IPS DF 19.7 (cell line): ENCODE measurements at places on chromosomes 5 and 9.

GRCh38 chr9:93033531-93033930 lies 25.0 kb upstream of the SUSD3 start:
- DNase-seq, result no peak

DNA sequence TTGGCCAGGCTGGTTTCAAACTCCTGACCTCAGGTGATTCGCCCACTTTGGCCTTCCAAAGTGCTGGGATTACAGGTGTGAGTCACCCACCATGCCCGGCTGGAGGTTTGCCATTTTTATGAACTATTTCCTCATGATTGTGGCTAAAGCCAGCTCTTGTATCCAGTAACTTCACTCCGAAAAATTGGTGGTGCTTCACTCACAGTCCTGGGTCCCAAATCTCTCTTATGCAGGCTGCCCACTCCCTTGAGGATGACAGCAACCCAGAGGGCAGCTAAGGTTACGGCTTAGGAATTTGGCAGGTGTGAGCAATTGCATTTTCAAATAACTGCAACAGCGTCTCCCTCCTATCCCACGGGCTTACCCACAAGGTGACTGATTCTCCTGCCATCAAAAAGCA lies 23.4 kb upstream of the FUBP3 start:
- no peak for DNase-seq

DNA sequence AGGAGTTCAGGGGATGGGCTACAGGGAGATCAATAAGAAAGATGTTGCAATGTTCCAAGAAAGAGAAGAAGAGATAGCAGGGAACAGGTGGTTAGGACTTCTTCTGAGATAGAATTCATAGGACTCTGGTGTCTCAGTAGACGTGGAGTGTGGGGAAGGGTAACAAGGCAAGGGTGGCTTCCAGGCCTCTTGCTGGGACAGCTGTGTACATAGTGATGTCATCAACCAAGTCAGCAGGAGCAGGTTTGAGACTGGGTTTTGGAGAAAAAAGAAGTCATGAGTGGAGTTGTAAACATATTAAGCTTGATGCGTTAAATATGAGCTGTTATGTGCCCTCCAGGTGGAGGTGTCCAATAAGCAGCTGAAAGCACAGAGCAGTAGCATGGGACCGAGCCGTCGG lies 211.8 kb upstream of the RASEF start:
- DNase-seq, result no peak

GRCh38 chr9:4563105-4563504 lies 72.8 kb downstream of the SLC1A1 start:
- no peak for DNase-seq

DNA sequence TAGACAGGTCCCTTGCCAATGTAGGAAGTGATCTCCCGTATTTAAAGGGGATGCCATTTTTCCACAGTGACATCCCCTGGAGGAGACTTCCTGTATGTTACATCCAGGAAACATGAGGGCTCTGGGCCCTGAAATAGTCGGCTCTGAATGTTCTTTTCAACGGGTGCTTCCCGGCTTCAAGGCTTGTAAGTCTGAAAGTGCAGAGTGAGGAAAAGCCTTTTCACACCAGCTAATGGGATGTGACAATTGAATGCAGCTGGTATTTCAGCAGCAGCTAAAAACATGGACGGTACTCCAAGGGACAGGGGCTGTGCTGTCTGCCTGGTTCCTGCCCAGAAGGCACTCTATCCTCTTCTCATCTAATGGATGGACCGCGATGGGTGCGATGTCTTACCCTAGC lies 1.4 kb downstream of the IL9 start:
- no peak for DNase-seq

GRCh38 chr5:40882291-40882690 lies 27.0 kb upstream of the C7 start:
- DNase-seq, result no peak

DNA sequence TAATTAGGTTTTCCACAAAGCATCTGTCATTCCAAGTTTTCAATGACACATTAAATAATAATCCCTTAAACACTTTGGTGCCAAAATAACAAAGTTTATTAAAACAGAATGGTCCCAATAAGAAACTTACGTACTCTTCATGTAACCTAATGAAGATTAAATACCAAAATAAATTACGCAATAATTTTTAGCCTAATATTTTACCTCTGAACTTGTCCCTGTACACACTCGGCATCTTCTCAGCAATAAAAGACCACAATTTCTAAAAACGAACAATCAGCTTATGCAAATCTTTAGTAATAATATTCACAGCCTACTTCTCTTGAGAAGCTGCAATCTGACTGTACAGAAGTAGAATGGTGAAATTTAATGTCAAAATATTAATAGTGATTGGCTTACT lies 163.6 kb downstream of the ZDHHC21 start:
- no peak for DNase-seq

DNA sequence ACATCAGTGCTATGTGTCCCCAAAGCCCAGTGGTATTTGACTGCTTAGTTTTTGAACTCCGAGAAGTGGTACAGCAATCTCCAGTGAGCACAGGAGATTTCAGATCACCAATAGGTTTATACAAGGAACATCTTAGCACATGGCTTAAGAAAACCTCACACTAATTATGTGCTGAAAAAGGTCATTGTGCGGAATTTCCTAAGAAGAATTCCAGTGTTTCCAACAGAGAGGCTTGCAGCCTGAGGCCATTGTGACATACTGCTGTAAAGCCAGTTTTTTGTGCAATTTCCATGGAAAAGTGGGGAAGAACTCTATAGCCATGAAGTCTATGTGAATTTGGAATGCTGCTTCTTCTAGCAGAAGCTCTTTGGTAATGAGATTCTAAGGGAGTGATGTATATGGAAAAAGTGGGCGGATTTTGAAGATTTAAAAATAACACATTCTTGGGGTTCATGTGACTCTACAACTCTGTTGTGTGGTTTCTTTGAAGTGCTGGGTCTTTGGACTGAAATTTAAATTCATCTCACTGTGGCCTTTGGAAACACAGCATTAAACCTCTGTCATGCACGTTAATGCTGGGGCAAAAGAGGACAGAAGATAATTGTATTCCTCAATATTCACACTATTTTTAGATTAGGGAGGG lies 110.5 kb upstream of the CD180 start:
- DNase-seq, result no peak

DNA sequence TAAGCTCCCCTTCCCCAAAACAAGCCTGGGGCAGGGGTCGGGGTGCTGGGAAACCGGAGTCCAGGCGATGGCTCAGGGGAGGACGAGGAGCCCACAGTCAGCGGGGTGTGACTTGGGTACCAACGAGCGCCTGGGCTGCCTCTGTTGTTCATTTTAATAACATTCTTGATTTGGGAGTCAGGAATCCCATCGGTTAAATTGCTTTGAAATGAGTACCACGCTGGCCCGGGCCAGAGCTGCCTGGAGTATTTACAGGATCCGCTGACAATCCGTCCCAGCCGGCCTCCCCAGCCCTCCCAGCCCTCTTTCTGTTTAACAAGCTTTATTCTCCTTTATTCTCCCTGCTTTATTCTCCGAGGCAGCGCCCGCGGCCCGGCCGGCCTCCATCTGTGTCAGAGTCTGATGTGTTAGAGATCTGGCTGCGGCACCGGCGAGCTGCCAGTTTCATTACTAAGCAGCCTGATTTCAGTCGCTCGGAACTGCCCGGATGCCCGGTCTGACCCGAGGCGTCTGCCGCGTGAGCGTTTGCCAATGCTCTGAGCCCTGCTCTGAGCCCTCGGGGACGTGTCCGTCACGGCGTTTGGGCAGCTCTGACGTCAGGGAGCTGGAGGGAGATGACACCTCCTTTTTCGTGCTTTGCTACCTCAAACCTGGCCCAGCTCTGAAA lies 16.5 kb upstream of the QRFP start:
- DNase-seq, result no peak

DNA sequence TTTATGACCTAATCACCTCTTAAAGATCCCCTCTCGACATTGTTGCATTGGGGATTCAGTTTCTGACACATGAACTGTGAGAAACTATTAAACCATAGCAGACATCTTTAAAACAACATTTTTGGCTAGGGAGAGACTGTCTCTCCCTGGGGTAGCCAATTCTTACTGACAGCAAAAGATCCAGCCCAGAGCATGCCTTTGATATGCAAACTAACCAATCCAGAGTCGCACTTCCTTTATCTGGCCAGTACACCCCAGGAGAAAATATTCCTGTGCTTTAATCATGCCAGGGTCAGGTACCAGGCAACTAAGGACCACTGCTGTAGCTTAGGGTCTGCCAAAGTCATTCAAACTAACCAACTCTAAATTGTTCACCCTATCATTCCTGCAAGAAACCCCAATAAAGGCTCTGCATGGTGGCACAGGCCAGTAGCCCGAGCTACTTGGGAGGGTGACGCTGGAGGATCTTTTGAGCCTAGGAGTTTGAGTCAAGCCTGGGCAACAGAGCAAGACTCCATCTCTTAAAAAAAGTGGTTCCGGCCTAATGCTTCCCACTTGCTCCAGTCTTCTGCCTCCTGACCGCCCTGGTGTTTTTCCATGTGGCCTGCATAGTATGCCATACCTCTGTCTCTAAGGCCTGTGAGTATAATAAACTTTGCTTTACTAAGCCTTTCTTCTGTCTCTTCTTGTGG lies 62.3 kb upstream of the DAPK1 start:
- DNase-seq, result no peak

DNA sequence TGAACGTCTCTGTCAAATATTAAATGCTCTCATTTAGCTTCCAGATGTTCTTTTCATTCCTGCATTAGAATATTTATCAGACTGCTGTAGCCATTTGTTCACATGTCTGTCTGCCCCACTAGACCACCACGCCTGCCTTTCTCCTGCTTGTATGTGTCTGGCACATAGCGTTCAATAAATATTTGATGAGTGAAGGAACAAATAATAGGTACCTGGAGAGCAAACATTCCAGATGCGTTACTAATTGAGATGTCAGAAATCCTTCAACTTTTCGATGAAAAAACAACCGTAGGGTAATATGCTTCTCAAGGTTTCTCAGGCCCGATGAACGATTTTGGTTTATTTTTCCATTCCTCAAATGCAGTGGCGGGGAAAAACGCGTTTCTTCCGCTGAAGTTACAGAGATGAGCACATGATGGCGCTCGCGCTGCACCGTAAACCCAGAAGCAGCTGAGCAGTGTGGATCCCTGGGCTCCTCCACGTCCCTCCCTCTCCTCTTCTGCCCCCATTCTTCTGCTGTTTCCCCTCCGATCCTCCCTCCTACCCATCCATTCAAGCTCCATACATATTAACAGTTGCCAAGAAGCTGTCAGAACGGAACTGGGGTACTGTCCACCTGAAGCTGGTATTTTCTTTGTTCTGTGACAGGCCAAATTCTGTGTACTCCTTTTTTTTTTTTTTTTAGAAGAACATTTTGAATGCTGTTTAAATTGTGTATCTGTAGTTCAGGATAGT lies 245.4 kb downstream of the MPDZ start:
- DNase-seq, result peak; percentile 47

DNA sequence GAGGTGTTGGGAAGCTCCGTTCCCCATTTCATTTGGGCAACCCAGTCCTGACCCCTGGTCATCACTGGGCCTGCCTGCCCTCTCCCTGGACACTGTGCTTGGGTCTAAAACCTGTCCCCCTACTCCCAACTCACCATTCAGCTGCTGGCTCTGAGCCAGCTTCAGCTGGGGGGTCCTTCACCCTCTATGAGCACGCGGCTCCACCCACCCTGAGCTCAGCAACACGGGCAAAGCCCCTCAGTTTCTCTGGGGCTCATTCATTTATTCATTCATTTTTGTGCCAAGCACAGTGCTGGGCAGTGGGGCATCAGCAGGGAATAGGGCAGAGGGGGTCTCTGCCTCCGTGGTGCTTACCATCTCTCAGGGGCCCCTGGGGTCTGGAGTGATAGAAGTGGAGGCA lies 199.8 kb upstream of the MVB12B start:
- DNase-seq, result no peak
